HEK293T (cell line): ENCODE measurements at places on chromosomes 6 and 20.
A peak's percentile ranks its signal among the peaks of the same experiment; 100 is the strongest.

- DNase-seq: no peak
These were observed 9.1 kb downstream of the PNLDC1 start for GRCh38 chr6:159809149-159809548.

GRCh38 chr6:93021235-93021915 is 398.0 kb downstream of the EPHA7 start:
- no peak for DNase-seq

DNA sequence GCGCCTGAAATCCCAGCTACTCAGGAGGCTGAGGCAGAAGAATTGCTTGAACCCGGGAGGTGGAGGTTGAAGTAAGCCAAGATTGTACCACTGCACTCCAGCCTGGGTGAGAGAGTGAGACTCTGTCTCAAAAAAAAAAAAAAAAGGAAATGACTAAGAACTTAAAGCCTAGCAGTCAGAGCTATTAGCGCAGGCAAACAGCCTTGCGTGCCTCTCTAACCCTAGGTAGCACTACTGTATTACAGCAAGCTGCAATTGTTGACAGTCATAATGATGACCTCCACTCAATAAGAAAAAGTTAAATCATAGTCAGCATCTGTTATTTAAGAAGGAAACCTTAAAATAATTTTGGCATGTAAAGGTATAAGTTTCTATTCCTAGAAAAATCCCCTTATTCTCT is 14.4 kb downstream of the GSS start:
- DNase-seq: no peak

DNA sequence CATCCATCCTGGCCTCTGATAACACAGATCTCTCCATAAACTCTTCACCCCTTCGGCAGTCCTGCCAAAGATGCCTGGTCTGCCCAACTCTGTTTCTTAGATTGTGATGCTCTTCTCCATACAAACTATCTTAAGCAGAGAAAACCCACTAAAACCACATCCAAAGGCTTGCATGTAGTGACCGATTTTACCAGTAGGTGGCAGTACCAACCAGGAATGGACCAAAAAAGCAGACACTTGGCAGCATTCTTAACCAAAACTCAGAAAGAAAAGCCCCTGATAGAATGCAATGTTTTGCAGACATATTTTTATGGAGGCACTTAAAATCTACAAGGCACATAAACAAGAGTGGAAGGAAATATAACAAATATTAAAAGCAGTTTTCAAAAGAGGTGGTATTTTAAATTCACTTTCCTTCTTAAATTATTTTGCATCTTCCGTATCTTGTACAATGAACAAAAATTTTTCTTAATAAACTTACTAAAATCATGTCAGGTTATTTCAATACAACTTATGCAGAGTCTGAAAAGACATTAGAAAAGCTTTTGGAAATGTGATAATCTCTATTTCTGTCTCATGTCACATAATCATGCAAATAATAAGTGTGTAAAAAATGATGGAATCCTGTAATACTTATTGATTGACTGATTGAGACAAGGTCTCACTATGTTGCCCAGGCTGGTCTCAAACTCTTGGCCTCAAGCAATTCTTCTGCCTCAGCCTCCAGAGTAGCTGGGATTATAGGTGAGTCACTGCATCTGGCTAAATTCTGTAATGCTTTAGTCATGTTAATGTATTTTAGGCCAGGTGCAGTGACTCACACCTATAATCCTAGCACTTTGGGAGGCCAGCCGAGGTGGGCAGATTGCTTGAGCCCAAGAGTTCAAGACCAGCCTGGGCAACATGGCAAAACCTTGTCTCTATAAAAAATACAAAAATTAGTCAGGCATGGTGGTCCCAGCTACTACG is 29.4 kb downstream of the LRP11 start:
- DNase-seq: peak; percentile 69

DNA sequence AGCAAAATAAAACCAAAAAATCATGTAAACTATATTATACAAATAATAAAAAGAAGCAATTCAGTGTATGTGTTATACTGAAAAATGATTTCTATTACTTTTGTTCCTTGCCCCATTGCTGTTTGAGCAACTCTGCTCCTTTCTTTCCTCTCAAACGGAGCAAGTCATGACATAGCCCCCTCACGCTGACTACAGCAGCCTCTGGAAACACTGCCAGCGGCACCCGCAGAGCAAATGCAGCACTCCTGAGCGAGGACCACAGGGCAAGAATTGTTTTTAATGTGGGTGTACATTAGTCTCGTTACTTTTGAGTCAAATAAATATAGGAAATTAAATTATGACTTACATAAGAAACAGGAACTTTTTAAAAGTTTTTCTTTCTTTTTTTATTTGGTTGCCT is 350.1 kb upstream of the HSF2 start:
- peak; percentile 55 for DNase-seq

- DNase-seq: no peak
These were observed 50.9 kb upstream of the TNFAIP3 start for GRCh38 chr6:137816133-137816579.

DNA sequence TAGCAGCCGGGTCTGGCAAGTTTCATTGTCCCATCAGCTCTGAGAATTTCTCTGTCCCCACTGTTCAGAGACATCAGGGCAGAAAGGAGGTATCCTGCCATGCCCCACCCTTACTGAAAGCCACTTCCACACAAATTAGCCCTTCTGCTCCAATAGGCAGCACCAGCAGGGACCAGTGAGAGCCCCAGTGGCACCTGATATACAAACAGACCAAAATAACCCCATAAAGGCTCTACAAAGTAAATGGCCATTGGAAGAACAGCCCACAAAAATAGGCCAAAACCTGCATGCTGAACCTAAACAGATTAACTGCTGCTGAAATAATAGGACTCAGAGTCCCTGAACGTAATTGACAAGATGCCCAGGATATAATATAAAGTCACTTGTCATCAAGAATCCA is 199.9 kb downstream of the TMEM200A start:
- no peak for DNase-seq

DNA sequence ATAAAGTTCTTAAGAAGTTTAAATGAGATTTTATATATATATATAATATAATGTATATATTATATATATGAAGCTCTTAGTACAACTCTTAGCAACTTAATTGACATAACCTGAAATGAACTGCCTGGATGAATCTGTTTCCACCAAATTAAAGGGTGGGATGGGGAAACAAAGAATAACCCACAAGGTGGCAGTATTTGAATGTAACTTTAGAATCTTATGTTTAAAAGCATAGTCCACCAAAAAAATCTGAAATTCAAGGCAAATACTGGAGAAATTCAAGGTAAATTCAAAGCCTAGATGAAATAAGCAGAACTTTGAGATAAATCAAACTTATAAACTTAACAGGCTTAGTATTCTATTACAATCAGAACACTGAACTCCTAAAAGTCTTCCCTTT is 4.4 kb upstream of the IBTK start:
- peak; percentile 14 for DNase-seq

DNA sequence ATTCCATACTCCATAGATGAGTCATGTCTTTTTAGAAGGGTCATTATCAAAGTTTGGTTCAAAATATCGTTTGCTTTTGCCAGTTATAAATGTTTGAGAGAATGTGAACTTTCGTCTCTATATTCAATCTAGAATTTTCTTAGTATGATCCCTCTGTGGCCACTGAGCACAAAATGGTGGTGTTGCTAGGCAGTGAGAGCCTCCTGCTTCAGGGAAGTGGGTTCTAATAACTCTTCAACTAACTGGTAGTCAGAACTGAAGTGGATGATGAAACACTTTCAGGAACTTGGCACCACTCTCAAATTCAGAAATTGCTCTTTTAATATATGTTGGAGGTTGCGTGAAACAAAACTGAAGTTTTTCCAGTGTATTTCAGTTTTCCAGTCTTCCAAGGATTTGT is 125.0 kb upstream of the DOK5 start:
- DNase-seq: no peak

DNA sequence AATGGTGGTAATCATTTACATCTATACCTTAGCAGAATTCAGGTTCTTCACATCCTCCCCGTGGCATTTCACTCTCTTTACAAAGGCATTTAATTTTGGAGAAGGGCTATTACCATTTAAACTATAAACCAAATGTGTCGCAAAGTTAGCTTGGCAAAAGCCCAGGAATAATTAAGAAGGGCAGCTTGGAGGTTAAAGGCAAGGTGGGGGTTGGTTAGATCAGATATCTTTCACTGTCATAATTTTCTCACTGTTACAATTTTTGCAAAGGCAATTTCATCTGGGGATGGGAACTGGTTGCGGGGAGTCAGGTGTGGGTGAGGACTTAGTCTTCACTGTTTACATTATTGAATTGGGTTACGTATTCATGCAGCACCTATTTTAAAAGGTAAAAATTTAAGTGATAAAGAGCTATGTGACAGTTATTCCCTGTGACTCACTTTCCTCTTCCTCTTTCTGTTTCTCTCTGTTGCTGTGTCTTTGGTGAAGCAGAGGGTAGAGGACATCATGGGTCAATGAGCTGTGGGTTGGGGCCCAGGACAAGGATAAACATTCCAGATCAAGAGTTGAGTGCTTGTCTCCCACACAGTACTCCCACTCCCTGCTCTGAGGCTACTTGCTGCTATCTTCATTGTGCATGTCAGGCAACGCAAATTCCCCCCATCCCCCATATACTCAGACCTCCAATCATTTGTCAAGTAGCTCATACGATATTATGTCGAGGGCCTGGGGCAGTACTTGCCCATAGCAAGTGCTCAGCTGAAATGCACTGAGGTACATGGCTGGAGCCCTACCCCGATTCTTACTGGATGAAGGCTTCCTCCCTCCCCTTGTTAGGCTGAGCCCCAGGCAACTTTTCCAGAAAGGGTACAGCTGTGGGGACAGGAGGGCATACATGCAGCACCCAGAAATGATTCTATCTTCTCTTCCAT is 223.1 kb upstream of the MYLIP start:
- DNase-seq: no peak

DNA sequence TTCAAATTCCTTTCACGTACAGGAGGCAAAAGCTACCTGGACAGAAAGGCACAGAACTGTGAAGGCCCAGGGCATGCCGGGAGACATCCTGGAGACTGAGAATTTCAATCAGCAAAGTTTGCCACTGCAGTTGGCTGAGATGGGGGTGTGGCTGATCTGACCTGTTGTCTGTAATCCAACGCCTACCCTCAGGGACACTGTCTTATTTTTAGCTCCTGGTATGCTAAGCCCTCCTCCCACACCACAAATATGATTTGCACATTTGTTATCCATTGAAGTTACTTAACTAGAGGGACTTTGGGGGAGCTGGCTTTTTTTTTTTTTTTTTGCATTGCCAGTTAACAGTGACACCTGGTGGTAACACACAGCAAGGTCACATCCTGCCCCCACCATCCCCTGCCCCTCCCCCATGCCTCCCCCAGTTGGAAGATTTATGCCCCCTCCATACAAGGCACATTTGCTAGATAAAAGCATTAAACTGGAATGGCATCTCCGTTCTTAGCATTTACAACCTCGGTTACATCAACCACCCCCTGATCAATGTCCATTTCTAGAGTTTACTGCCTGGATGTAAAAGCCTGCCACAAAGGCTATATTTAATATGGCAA is 40.4 kb downstream of the TTI1 start:
- DNase-seq: peak; percentile 59

DNA sequence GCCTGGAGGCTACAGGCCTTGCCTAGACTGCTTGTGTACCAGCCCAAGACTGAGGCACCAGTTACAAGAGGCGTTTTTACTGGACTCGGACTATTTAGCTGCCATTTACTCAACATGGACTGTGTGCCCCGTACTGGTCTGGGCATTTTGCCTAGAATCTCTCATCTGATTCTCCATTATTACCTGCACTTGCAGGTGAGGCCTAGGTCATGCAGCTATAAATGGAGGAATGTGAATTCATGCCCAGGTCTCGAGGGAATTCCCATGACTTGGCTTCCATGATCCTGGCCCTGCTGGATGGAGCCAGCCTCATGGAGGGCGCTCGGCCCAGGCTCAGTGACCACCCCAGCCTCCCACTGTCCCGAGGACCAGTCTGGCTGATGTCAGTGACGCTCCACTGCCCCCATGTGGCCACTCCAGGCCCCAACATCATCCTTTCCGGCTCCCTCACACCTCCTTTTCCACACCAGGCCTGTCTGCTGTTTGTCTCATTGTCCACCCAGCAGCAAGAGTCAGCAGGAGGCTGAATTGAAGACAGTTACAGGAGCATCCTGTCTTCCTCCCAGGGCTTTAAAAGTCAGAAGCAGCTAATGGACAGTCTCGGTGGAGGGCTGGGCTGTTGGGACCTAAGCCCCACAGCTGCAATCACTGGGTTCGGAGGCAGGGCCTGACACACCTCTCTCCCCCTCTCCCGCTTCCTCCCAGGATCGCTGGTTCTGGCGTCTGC is 8.7 kb downstream of the MMP24OS start:
- DNase-seq: peak; percentile 81
